ENCODE measurements at places on chromosomes 7 and 10.

- DNase-seq = peak; percentile 51
Observed at GRCh38 chr10:101693978-101694673, 844 bp downstream of the FBXW4 start.

DNA sequence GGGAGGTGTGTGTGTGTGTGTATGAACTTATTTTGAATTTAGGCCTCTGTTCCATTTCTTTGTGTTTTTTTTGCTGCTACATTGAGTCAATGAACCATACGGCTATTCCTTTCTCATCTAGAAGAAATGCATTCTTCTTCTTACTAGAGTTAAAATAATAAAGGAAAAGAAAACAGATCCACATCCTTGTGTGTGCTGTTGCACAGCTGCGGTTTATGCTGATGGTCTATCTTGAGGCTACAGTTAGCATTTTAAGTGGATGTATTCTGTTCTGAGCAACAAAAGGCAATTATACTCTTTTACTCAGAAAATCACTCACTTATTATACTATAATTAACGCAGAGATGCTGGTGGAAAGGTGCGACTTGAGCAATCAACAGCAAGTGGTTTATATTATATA lies 615.0 kb upstream of the MBL2 start:
- DNase-seq = no peak

DNA sequence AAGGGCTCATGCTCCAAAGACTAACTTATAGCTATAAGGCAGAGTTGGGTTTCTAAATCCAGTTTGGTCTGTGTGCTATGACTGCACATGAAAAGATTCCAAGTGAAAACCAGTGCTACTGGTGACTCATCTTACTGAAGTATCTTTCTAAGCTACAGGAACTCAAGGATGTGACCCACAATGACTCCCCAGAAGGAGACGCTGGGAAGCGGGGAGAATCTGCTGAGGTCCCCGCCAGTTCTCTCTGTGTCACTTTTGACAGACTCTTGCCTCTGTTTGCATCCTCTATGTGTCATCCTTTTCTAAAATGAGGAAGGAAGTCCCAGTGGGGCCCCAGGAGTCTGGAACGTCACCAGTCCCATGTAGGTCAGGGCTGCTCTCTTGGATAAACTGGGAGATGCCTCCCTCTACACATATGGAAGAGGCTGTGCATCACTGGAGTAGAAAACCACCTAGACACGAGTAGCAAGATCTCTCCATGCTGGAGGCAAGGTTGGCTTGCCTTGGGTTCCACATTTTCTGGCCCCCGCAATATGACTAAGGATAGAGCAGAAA lies 28.8 kb upstream of the GPR26 start:
- no peak for DNase-seq

DNA sequence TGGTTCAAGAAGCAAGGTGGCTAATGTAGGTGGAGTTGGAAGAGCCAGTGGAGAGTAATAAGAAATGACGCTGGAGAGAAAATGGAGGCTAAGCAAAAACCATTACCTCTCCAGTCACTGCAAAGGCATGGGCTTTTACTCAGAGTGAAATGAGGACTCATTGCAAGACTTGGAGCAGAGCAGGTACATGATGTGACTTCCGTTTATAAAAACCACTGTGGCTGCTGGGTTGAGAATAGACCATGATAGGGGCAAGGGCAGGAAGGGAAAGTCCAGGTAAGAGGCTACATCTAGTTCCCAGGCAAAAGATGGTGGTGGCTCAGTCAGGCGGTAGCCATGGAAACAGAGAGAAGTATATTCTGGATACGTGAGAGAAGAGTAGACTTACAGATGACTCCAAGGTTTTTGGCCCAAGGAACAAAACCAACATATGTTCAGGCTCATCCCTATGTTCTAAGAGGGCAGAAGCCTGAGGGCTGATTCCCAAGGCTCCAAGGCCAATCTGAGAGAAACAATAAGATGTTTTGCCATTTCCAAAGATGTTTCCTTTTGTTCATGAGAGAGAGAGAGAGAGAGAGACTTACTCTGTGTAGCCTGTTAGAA lies 21.5 kb upstream of the PDE1C start:
- DNase-seq = no peak

DNA sequence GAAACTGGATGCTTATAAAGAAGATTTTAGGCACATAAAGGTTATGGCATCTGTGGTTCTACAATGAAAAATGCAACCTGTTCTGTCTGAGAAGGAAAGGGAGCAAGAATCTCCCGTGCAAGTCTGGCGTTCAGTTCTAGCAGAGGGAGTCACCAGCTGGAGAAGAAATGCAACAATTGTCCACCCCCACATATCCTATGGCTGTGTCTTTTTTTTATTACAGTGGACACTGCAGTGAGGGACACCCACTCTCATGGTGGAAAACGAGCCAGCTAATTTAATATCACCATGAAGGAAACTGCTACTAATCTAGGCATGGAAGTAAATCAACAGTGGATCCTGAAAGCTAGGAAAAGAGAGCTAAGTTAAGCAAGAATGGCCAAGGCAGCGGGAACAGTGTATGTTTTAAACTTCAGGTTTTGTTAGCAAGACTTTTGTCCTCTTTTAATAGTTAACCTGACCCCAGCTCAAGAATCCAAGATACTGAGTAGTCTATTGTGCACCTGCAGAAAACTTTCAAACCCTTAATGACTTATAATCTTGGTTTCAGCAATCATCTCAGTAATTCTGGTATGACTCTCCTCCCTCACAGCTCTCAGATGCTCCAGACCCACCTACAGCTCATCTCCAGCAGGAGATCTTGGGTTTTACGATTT lies 149.3 kb downstream of the FGFR2 start:
- DNase-seq = no peak

DNA sequence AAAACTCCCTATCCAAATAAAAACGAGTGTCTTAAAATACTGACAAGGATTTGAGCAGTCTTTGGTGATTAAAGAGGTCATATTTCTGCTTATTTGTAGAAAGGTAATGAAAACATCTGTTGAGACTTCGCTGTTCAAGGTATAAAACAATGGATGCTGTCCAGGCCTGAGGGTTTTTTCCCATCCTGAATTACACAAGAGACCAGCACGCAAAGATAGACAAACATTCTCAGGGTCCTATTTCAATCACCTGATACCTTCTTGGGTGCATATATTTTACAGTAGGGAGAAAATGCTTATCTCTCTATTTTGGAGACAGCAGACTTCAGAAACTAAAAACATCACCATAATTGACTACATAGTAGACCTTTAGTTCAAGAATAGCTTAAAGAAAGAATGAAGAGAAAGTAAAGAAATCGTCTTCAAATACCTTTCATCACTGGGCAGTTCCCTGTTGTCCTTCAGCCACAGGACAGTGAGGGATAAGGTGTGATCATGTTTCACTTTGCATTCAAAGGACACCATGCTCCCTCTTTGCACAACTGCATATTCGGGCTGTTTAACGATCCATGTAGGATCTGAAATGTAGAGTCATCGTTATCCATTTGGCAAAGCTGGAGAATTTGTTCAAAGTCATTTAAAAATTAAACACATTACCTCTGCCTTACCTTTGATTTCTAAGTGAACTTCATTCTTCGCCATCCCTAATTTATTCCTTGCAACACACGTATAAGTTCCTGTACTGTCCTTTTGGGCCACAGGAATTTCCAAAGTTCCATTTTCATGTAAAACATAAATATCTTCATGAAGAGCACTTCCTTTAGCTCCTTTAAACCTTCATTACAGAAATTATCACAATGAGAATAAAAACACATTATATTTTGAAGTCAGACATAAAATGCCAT lies 63.7 kb upstream of the LAMB4 start:
- DNase-seq = no peak

DNA sequence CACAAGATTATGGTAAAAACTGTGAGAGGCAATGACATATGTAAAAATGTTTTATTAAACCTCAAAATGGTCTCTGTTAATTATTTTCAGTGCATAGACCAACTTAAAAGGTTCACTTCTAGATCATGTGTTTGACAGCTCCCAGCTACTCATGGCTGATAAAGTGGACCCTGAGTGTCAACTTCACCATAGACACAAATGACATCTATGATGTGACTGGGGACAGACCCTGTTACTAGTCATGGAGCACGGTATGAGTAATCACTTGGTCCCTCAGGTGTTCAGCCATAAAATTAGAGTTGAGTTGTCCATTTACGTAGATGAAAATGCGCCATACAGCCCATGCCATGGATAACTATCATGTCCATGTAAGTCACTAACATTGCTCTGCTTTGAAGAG lies 199.8 kb downstream of the ZNF365 start:
- DNase-seq = no peak

- no peak for DNase-seq
Observed at GRCh38 chr10:43857206-43857930, 208.7 kb upstream of the ZNF32 start.

DNA sequence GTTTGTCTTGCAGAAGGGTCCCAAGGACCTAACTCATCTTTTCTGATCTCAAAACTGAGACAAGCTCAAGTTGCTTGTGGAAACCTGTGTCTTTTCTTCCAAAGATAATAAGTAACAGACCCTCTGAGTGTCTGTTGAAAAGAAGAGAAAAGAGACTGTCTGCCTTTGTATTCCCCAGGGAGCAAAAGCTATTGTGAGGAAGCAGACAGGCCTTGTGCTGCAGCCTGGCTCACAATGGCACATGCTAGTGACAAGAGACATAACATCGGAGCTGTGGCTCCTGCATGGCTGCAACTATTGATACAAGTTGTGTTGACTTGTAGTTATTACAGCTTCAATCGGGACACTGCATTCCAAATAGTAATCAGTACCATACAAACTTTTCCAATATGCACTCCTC lies 202.9 kb downstream of the DKK1 start:
- DNase-seq = no peak

- DNase-seq = no peak
Observed at GRCh38 chr10:680745-681144, 8.7 kb downstream of the DIP2C start.

DNA sequence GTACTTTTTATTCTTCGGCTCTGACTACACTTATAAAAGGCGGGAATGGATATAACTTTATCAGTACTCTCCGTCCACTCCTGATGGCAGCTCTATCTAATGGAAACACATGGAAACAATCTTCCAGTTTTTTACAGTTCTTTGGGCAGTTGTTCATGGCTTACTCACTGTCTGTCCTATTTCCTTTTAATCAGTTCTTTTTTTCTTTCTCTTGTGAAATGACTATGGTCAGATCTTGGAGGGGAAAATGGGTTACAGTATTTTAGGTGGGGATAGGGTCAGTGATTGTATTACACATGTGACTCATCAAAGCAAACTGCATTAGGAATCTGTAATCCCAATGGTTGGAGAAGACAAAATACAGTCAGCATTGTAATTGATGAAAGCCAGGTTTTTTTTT lies 112.4 kb downstream of the BICC1 start:
- no peak for DNase-seq

Measured in activated T-cell treated with anti-CD3 and anti-CD28 coated beads for 24 hours (primary cell).